Renal pelvis (tissue), 12 donors: ENCODE measurements at places on chromosomes 6 and 20. TPM values are rescaled to one million over a fixed set of nuclear protein-coding genes. Genes with fewer than 3 reads are reported as not detected.

DNA sequence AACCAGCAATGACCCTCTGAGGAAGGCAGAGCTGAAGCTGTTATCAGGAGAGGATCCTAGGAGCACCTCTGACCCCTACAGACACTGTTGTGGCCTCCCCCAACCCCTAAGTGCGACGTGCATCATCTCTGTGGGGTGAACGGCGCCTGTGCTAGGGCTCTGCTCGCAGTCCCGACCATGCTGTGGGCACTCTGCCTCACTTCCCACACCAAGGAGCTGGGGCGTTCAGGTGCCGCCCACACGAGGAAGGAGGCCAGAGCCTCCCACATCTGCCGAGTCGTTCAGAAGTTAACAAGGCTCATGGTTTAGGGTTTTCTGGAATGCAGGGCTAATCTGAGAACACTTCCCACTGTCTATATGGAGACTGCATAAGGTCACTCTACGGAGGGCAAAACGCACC lies 62.1 kb downstream of the GINS1 start:
- no peak for DNase-seq

- DNase-seq, result no peak
These were observed 95.0 kb downstream of the AIG1 start for GRCh38 chr6:143155681-143156080.

- DNase-seq, result no peak
These were observed 173.9 kb downstream of the PRDM13 start for GRCh38 chr6:99780556-99780885.

DNA sequence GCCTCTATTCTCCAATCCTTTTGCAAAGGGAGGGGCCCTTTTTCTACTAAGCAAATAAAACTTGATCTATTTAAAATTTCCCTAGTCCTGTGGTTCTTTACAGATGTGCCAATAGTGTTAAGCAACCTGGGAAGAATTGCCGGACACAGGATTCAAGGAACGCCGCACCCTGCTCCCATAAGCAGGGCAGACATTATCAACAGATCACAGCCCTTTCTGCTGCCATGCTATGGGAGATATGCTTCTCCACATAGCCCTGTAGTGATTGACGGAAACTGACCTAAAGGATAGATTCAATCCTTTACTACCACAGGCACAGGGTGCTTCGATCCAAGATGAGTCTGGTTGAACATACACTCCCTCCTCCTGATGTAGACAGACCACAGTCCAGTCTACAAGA lies 118.4 kb upstream of the TRAF3IP2 start:
- no peak for DNase-seq

GRCh38 chr6:111129013-111129412 lies 41.7 kb downstream of the SLC16A10 start:
- DNase-seq, result peak; percentile 43

DNA sequence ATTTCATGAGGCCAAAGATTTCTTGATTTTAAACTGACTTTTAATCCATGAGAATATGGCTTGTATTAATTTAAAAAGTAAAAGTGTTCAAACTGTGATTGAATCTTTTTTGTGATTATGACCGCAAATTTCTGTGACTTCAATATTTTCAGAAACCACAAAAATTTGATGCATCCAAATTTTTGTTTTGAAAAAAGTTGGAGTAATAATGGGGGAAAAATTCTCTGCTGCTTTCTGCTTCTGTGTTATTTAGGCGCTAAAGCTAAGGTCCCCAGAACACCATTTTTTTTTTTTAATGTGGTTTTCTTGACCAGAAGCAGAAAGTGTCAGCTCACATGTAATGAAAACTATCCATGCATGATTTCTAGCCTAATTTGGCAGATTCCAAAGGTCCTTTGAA lies 65.3 kb downstream of the GRIK2 start:
- DNase-seq, result no peak

- DNase-seq, result no peak
These were observed 364.8 kb downstream of the KIF16B start for GRCh38 chr20:16208443-16208842.

GRCh38 chr6:15417811-15418210 lies 171.9 kb downstream of the JARID2 start:
- DNase-seq, result no peak

- DNase-seq, result no peak
These were observed 462.9 kb downstream of the ADGRB3 start for GRCh38 chr6:69097948-69098347.

GRCh38 chr20:54648421-54649142 lies 173.2 kb downstream of the DOK5 start:
- DNase-seq, result no peak

- DNase-seq, result no peak
These were observed 204.0 kb downstream of the TSHZ2 start for GRCh38 chr20:53176134-53176533.

DNA sequence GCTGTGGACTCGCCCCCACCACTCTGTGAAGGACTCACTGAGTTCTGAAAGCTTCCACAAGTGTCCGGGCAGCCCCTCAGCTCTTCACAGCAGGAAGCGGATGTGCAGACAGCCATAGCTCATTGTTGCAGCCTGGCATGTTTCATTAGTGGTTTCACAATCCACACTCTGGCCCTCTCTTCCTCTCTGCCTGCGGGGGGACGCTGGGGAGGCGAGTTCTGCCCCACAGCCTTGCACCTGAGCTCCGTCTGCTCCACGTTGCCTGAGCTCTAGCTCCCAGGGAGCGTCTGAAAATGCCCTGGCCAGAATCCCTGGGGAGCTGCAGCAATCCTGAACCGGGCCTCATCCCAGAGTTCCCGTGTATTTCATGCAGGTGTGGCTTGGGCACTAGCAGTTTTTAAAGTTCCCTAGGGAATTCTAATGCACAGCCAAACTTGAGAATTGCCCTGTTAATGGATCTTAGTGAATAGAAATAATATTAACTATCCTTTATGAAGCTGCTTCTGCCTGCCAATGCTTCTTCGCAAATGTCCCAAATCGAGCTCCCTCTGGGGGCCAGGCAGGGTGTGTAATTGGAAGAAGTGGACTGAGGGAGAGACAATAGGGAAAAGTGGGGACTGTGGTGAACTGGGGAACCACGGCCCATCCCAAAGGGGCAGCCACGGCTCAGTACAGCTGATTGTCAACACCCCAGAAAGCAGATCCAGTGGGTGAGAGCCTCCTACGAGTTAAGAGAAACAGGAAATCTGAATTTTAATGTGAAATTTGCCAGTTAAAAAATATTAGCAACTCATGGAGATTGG lies 51.5 kb downstream of the CTCFL start:
- DNase-seq, result no peak

- no peak for DNase-seq
These were observed 154.0 kb downstream of the ID4 start for GRCh38 chr6:19991176-19991575.

GRCh38 chr20:19015351-19016139 lies 196.9 kb upstream of the SLC24A3 start:
- no peak for DNase-seq

- no peak for DNase-seq
These were observed 2.3 kb downstream of the ABHD16A start for GRCh38 chr6:31700740-31701401.

GRCh38 chr6:139161169-139161568 lies 26.3 kb downstream of the HECA start:
- DNase-seq, result no peak

GRCh38 chr6:114218437-114219340 lies 124.1 kb downstream of the HS3ST5 start:
- DNase-seq, result no peak

GRCh38 chr6:35417979-35418661 lies 34.0 kb upstream of the FANCE start:
- no peak for DNase-seq

DNA sequence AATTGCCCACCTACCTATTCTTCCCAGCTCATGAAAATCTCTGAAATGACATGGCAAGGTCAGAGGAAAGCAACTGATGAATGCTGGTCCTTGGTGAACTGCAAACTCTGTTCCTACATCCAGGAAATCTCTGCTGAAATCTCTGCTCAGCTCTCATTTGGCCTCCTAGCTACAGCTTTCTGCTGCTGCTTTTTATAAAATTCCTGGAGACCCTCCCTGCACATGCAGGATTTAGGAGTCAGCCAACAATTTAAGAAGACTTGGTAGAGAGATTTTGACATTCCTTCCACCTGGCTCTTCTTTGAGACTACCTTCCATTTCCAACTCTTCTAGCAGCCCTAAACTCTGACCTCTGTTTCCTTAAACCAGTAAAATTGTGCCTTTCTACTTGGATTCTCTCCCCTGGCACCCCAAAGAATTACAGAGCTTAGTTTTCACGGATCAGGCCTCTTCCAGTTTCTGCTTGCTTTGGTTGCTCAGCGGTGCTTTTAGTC lies 55.5 kb downstream of the PDE7B start:
- DNase-seq, result no peak

DNA sequence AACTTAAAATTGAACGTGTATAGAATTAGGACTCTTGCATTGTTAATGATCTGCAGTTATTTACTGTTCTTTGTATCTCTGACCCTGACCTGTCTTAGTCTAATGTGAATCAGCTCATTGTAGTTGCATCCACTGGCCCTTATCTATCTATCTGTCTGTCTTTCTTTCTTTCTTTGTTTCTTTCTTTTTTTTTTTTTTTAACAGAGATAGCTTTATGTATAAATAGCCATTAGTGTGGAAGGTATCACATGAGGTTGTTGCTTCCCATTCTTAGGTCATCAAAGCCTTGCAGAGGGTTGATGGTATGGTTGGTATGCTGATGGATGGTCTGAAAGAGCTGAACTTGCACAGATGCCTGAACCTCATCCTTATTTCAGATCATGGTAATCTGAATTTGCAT lies 59.9 kb downstream of the ENPP1 start:
- no peak for DNase-seq

GRCh38 chr6:155085582-155086257 lies 90.6 kb downstream of the TIAM2 start:
- DNase-seq, result no peak

DNA sequence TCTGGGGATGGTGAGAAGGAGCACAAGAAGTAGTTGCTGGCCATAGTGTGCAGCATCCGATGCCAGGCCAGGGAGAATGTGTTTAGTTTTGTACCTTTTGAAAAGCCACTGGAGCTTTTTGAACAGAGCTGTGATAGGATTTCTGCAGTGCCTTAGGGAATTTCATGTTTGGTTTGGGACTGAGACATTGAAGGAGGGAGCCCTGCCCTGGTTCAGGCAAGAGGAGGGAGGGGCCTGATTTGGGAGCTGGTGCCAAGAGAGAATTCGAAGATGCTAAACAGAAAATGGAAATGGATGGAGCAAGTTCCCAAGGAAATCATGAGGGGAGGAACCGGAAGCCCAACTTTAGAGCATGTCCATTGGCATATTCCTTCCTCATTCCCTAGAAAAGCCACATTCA lies 80.7 kb downstream of the KIZ start:
- no peak for DNase-seq

- DNase-seq, result no peak
These were observed 81.7 kb upstream of the TENT5A start for GRCh38 chr6:81834141-81834681.

- DNase-seq, result no peak
These were observed 102.4 kb downstream of the FOXF2 start for GRCh38 chr6:1491591-1492319.

DNA sequence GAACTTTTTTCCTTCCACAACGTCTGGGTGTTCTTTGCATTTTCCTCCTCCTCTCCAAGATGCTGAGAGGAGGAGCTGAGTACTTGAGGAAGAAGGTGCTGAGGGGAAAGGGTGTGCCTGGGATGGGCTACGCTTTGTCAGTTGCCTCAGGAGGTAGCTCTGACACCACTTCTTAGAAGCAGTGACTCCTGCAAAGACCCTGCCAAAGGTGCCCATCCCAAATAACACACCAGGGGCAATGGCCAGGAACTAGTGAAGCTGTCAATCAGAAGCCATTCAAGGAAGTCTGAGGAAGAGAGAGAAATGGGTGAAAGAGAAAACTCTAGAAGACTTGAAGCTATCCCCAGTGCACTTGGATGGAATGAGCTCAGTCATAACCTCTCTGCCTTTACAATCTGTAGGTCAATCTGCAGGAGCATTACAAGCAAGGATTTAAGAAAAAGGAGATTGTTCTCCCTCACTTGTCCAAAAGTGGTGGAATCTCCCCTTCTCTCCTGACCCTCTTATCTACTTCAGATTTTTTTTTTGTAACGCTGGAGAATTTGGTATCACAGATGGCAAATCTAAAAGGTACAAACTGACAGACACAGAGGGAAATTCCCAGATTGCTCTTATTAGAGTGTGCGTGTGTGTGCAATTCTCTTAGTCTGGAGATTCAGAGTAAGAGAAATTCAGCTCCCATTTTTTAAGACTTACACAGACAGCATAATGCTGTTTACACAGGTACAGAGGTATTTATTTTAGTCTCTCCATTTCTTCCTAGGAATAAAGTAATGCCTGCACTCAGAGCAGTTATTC lies 242.6 kb downstream of the GMPR start:
- DNase-seq, result no peak

GRCh38 chr20:44656448-44656847 lies 4.9 kb upstream of the ADA start:
- peak; percentile 51 for DNase-seq

DNA sequence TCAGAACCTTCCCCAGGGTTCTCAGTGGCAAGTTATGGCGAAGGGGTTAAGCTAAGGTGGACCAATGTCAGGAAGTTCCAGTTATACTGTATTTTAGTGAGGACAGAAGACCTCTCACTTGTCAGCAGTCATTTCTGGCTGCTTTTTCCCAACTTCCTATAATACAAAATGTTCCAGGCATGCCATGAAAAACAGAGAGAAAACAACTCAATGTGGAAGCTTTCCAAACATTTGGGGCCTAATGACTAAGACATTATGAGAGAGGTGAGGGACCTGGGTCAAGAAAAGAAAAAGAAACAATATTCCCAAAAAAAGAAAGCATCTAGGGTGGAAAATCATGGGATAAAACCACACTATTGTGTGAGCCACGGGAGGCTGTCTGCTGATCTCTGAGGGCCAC lies 99.9 kb upstream of the MAP3K4 start:
- no peak for DNase-seq

DNA sequence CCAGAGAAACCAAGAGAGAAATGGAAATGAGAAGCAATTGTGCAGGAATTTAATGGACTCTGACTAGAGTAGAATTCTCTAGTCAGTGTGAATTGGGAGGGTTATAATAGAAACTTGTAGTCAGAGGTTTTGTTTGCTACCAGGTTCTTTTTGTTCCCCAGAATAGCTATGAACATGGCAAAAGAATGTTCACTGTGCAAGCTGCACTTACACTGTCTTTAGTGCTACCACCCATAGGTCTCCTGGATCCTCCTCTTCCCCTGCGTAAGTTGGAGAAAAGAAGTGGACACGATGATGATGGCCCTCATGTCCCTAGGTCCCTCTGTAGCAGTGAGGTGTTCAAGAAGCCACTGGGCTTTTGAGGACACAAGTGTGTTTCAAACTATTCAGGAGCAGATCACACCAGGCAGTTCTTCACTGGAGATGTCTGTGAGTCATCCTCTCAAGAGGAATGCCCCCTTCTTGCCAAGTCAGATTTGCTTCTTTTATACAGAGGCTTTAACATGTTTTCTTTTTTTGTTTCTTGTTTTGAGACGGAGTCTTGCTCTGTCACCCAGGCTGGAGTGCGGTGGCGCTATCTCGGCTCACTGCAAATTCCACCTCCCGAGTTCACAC lies 47.6 kb upstream of the SMIM8 start:
- no peak for DNase-seq

OPRM1 gene
- 0.12 TPM for polyA plus RNA-seq

ETV7 gene
- 0.13 TPM for polyA plus RNA-seq

BEND6 gene
- polyA plus RNA-seq, result 4.9 TPM

TTBK1 gene
- 0.43 TPM for polyA plus RNA-seq

ZNF217 gene
- polyA plus RNA-seq, result 34.1 TPM

PRPF6 gene
- polyA plus RNA-seq, result 87.4 TPM

GINS1 gene
- polyA plus RNA-seq, result 21.0 TPM

SLC22A7 gene
- polyA plus RNA-seq, result 0.84 TPM

TMEM14A gene
- 42.3 TPM for polyA plus RNA-seq

SRSF3 gene
- polyA plus RNA-seq, result 606 TPM

BANF2 gene
- polyA plus RNA-seq, result not detected

FAM83C gene
- polyA plus RNA-seq, result 0.05 TPM

PACRG gene
- polyA plus RNA-seq, result 18.3 TPM

BEND3 gene
- polyA plus RNA-seq, result 9.9 TPM

HCK gene
- 2.0 TPM for polyA plus RNA-seq

NFKBIL1 gene
- 22.1 TPM for polyA plus RNA-seq
